Amygdala (tissue), 56 donors: ENCODE measurements at places on chromosomes 13 and 19.

- DNase-seq, result no peak
These were observed 21.0 kb downstream of the ZNF114 start for GRCh38 chr19:48290771-48291488.

- DNase-seq, result no peak
These were observed 10.6 kb upstream of the CEACAM21 start for GRCh38 chr19:41565379-41565720.

- no peak for DNase-seq
These were observed 6.8 kb upstream of the MRPS31 start for GRCh38 chr13:40777809-40778175.

- no peak for DNase-seq
These were observed 41.4 kb upstream of the GPI start for GRCh38 chr19:34323433-34324204.

DNA sequence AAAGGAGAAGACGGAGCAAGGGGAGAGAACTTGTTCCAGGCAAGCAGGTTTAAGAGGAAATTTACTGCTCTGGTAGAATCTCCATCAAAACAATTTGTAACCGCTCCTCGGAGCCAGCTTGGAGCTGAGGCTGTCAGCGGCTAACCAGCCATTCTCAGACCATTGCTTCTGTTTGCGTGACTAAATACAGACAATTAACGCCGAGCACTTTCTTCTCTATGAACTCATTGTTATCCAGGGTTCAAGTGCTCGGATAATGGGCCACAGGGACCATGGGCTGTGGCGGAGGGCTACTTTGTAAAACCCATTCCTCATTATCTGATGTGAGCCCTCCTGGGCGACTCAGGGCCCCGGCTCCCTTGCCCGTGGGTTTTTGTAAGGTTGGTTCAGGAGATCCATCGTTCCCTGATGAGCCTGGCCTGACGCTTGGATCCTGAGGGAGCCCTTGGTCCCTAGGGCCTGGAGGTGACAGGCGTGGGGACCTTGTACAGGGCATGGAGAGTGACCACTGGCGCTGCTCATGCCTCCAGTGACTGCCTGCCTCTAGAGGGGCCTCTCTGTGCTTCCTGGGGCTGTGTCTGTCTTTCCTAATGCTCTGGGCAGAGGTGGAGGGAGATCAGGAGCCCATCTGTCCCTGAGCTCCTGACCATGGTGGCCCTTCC, 61.5 kb upstream of the ZNF536 start:
- DNase-seq, result no peak

DNA sequence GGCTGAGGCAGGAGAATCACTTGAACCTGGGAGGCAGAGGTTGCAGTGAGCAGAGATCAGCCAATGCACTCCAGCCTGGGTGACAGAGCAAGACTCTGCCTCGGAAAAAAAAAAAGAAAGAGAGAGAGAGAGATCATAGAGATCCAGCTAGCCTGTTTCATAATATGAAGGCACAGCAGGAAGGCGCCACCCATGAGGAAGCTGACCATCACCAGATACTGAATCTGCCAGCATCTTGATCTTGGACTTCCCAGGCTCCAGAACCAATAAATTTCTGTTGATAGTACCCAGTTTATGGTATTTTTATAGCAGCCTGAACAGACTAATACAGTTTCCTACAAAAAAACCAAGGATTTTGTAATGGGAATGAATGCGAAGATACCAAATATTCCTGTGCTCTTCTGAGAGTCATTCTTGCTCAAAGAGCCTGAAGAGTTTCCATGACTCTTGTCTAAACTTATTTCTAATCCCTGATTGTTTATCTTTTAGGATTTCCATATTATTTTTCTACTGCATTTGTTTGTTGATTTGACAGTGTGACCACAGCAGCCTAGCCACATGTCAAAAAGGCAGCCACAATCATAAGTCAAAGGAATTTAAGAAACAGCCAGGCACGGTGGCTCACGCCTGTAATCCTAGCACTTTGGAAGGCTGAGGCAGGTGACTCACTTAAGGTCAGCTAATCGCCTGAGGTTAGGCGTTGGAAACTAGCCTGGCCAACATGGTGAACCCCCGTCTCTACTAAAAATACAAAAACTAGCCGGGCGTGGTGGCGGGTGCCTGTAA, 37.7 kb upstream of the PDCD5 start:
- no peak for DNase-seq

DNA sequence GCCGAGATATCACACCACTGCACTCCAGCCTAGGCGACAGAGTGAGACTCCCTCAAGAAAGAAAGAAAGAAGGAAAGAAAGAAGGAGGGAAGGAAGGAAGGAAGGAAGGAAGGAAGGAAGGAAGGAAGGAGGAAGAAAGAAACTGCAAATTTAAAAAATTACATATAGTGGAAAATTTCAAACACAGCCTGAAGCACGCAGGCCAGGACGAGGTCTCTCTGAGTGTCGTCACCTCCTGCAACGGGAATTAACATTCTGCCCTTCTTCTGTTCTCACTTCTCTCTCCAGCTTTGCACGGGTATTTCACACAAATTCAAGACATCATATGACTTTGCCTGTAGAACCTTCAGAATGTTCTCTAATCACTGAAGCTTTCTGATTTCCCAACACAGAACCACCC, 108.2 kb downstream of the GNG7 start:
- DNase-seq, result no peak

DNA sequence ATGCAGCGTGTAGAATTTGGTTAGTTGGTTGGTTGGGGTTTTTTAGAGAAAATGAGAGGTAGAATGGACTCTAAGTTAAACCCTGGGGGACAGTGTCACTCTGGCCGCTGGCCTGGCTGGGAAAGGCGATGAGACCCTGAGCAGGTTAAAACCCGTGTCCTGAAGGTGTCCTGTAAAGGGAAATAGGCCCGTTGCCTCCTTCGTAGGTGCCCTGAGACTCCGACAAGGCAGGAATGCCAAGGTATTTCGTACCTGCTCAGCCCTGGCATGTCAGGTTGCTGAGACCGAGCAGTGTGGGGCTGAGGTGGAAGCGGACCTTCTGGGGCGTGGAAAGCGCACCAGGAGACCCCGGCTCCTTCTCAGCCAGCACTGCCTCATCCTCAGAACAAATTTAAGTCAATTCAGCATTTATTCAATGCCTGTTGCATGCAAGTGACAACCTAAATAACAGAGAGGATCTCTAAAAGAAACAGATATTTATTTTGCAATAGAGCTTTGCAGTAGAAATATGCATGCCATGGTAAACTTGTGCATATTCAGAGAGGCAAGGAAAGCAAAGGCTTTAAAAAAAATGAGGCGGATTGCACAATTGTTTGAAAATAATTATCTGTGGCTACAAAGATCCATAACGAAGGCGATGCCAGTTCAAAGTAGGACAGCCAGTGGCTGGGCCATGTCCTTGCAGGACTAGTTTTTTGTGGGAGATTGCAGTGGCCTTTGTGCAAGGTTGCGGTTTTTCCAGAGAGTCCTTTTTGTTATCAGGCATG, 1.4 kb upstream of the RAB20 start:
- DNase-seq, result no peak

- DNase-seq, result no peak
These were observed 173.8 kb downstream of the KDM4B start for GRCh38 chr19:5142725-5143097.

DNA sequence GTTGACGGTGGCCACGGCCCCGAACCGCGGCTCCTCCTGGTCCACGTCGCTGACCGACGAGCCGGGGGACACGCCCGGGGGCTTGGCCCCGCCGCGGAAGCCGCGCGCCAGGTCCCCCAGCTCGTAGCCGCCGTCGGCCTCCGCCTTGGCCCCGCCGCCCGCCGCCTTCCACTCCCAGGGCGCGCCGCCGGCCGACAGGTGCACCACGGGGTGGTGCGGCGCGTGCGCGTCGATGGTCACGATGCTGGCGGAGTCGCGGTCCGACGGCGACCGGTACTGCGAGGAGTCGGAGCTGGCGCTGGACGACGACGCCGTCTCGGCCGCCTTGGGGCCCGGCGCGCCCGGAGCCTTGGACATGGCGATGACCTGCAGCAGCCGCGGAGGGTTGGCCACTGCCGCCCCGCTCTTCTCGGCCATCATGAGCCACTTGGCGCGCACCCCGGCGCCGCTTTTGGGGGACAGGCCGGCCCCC, 9.0 kb downstream of the PLPPR3 start:
- DNase-seq, result no peak

- no peak for DNase-seq
These were observed 478.1 kb upstream of the NBEA start for GRCh38 chr13:34464011-34464410.

GRCh38 chr19:6590827-6591319, at the start of gene CD70:
Gene CD70 (minus strand): TSS chr19:6591150. CDS start chr19:6591002, 148 bp downstream.
- no peak for DNase-seq

DNA sequence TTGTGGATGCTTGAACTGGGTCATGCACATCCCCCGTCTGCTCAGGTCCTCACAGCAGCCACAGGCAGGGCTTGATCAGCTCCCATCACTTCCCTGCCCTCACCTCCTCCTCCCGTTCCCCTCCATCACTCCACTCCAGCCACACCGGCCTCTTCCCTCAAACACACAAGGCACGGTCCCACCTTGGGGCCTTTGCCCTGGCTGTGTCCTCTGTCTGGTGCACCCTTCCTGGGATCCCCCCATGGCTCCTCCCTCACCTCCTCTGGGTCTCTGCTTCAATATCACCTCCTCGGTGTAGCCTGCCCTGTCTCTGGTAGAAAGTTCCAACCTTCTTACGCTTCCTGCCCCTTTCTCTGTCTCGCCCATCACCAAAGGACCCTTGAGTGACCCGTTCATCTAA, 16.0 kb downstream of the GTPBP3 start:
- DNase-seq, result no peak

GRCh38 chr13:29396446-29396845, 199.0 kb downstream of the SLC7A1 start:
- DNase-seq, result no peak

DNA sequence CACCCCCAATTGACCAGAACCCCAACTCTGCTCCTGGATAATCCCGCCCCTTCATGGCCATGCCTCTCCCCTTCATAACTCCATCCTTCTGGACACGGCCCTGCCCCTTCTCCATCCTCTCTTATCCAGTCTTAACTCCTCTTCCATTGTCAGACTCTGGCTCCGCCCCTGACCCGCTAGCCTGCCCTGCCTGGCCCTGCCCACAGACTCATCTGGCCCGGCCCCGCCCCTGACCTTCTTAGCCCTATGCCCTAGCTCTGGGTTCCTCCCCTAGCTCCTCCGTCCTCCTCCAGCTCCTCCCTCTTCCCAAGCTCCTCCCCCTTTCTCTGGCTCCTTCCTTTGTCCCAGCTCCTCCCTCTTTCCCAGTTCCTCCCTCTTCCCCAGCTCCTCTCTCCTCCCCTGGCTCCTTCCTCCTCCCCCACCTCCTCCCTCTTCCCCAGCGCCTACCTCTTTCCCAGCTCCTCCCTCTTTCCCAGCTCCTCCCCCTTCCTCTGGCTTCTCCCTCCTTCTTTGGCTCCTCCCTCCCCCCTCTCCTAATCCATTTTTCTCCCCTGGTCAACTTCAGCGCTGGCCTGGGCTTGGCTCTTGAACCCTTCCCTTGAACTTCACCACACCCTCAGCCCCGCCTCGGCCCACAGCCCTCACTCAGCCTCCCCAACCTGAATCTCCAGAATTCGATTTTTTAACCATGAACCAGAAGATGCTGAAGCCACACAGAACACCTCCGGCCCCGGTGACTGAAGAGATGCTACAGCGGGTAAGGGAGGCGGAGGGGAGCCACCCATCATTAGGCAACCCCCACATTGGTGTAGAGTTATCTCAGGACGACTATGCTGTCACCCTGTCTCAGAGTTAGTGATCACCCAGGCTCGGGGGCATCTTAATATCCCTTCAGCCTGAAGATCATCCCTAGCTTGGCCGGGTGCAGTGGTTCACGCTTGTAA, 9.2 kb upstream of the ZNF358 start:
- no peak for DNase-seq

- no peak for DNase-seq
These were observed 6.8 kb upstream of the RGL3 start for GRCh38 chr19:11425719-11426457.

GRCh38 chr19:49953416-49953815, 7.6 kb downstream of the SIGLEC11 start:
- no peak for DNase-seq

DNA sequence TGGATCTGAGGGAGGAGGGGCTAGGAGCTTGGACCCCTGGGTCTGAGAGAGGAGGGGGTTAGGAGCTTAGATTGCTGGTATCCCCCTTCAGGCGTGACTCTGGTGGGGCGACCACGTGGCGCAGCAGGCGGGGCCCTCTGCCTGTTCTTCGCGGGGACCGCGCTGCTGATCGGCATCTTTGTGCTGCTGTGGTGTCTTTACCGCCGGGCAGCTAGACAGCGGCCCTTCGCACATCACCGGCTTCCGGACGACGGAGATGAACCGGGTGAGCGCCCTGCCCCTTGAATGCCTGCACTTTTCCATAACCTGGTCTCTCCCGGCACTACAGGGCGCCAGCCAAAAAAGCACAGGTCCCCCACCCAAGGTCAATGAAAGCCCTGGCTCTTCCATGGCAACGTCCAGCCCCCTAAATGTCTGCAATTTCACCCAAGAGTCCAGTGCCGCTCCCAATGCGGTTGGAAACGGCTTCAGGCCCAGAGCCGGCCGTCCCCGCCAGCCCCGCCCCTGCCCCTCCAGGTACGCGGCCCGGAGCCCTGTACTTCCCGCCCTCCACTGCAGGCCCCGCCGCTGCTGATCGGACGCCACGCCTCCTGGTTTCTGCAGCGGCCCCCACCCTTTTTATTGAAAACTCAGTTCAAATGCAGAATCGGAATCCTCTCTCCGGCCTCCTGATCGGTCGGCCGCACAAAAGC, 2.8 kb downstream of the GFY start:
- DNase-seq, result no peak

GRCh38 chr19:11418094-11418548, 993 bp downstream of the RGL3 start:
- DNase-seq, result no peak
